GM10248 (cell line): ENCODE measurements at places on chromosomes 4 and X.

GRCh38 chrX:110675886-110676285, 119.7 kb downstream of the CHRDL1 start:
- no peak for DNase-seq

GRCh38 chrX:47607091-47607490, 12.6 kb downstream of the SYN1 start:
- no peak for DNase-seq

DNA sequence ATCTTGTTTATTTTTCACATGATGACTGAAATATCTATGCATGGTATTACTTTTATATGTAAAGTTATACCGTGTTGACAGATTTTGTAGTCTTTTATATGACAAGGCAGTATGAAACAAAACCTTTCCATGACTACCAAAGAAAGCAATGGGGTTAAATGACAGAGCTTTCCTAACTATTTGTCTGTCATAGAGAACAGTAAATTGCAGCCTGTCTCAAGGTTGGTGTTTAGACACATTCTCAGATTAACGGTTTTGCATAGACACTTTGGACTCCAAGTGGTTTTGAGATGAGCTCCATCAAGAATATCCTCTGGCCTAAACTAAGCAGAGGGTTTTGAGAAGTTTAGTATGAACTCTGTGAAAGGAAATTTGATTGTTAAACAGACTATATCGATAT, 180.7 kb upstream of the TENM3 start:
- no peak for DNase-seq

- DNase-seq: no peak
Measured at GRCh38 chr4:158630893-158631292, 40.8 kb downstream of the C4orf46 start.

DNA sequence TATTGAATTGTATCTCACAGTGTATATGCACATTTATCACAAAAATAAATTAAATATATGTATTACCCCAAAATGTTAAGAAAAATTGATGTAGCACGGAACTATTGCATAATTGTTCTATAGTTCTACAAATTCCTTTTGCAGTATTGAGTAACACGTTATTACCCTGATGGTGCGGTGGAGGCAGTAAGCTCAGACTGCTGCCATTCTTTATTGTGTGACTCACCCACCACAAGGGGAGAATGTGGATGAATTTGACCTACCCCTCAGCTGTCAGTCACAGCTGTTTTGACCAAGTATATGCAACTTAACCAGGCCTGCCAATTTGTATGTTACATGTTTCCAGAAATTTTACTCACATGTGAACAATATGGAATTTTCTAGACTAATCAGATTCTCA, 506.6 kb downstream of the SH3BGRL start:
- DNase-seq: no peak

- DNase-seq: no peak
Measured at GRCh38 chr4:140719686-140720085, 36.5 kb downstream of the TBC1D9 start.

DNA sequence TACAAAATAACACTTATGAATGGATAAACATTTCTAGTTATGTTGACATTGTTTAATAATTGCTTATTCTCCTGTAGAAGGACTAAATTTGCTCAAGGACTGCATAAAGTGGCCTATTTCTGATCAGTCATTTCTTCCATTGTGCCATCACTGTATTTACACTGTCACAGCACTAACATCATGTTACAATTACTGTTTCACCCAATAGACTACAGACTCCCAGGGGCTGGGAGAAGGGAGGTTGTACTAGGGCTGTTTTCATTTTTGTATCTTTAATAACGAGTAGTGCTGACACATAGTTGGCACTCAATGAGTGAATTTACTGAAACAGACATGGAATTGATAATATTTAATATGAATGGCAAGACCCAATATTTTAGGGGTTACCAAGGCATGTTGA, 139.5 kb downstream of the SLC10A7 start:
- DNase-seq: no peak

DNA sequence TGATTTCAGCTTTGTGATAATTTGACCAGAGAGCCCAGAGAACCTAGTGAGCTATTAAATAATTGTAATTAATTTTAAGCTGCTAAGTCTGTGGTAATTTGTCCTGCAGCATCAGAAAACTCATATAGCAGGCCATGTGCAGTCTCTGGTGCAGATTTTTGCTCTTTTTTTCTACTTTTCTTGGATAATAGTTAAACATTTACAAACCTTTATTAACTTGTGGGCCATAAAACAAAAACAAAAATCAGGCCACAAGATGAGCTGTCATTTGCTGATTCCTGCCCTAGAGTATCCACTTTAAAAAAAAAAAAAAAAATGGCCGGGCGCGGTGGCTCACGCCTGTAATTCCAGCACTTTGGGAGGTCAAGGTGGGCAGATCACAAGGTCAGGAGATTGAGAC, 99.8 kb downstream of the CLDN22 start:
- no peak for DNase-seq

GRCh38 chr4:131093303-131093702, 1997.4 kb downstream of the C4orf33 start:
- DNase-seq: no peak

DNA sequence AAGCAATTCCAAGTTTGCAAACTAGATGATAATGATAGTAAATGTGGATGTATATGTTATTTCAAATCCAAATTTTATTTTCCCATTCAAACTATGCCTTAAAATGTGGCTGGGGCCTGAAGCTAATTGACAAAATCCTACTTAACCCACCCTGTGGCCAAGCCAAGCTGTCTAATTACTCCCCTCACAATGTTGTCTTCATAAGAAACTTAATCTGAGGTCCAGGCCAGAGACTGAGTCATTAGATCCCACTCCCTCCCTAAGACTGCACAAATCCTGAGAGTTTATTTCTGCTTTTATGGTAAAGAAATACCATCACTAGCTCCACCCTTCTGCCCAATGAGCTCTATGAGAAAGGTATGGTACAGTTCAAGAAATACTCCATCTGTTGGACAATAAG, 16.6 kb downstream of the SMPX start:
- no peak for DNase-seq

- DNase-seq: no peak
Measured at GRCh38 chrX:133232331-133232730, 14.2 kb upstream of the TFDP3 start.

- DNase-seq: no peak
Measured at GRCh38 chr4:168487282-168488035, 7.2 kb upstream of the DDX60L start.

DNA sequence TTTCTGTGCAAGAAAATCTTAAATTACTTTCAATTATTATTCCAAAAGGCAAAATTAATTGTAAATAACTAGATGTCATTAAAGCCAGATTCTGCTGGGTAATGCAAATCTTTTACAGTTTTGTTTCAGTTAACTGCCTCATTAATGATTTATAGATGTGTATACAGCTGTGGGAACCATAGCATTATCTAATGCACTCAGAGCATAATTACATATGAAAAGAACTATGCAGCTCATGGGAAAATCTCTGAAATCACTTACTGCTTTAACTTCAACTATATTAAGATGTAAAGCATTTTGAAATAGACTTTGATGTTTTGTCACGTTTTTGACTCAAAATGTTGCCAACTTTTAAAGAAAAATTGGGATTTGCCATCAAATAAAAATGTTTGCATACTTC, 630.3 kb upstream of the KLHL4 start:
- DNase-seq: no peak

- no peak for DNase-seq
Measured at GRCh38 chrX:12970691-12971202, 4.2 kb upstream of the TMSB4X start.

DNA sequence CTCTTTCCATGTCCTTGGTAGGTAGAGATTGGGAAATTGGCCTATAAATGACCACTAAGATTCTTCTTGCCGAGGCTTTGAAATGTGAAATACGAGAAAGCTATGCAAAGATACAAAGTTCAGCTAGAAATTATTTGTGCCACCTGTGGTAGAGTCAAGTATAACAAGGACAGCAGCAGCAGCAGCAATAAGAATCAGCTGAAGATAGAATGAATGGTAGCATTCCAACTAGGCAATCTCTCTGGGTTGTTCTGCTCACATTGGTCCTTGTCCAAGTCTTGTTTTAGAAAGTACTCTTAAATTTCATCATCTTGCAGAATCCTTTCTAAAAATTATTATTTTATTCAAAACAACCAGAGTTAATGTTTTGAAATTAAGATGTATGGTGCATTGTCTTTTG, 67.8 kb upstream of the PCDH10 start:
- DNase-seq: no peak

- DNase-seq: no peak
Measured at GRCh38 chr4:133910165-133910564, 291.4 kb downstream of the PABPC4L start.

GRCh38 chrX:22404297-22404696, 131.6 kb downstream of the CBLL2 start:
- DNase-seq: no peak

- DNase-seq: peak; percentile 32
Measured at GRCh38 chrX:51496501-51497291, at the start of gene NUDT11. Gene NUDT11 (minus strand): TSS chrX:51496592. CDS start chrX:51496444, 148 bp downstream.

GRCh38 chrX:112857478-112857878, 16.8 kb upstream of the AMOT start:
- no peak for DNase-seq

DNA sequence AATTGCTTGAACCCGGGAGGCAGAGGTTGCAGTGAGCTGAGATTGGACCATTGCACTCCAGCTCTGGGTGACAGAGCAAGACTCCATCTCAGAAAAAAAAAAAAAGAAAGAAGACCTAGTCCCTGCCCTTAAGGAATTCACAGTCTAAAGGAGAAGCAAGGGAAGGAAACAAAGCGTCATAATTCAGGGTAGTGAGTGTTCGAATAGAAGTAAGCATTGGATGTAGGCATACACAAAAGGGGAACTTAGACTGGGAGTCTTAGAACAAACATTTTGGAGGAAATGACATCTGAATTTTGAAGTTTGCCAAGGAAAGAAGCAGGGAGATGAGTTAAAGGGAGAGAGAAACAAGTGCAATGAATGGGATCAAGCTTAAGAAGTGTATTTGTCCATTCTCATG, 32.4 kb downstream of the PPM1K start:
- no peak for DNase-seq

GRCh38 chrX:148290931-148291330, 209.5 kb upstream of the AFF2 start:
- DNase-seq: no peak
